Cardiac septum (tissue), 1 donor: ENCODE measurements at places on chromosomes 3 and 15.

DNA sequence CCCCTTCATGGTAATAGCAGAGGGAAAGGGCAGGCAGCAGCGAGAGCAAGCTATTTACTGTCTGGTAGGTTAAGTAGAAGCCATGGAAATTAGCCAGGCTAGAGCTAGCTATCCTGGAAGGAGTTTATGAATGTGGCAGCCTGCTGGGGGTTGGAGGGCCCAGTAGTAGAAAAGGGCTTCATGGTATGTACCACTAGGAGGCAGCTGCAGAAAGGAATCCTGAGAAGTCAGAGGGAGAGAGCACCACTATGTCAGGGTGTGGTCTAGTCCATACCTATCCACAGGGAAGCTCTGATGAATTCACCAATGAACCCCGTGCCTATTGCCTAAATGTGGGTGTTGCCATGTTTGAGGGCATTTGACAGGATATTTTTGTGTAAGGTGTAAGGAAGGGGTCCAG lies 55.0 kb downstream of the PLAAT1 start:
- no peak for DNase-seq

DNA sequence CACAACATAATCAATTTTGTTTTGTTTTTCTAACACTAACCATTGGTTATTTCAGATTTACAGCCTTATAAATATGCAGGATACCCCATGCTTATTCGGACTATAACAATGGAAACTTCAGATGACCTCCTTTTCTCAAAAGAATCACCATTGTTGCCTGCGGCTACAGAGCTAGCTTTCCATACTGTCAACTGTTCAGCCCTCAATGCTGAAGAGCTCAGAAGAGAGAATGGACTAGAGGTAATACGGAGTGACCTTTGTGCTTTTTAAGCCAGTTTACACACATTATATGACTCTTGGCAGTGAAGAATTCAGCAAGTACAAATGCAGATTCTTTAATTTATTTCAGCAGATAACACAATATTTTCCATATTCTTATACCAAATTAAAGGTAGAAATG lies 81.8 kb downstream of the DNAJC13 start:
- no peak for DNase-seq

DNA sequence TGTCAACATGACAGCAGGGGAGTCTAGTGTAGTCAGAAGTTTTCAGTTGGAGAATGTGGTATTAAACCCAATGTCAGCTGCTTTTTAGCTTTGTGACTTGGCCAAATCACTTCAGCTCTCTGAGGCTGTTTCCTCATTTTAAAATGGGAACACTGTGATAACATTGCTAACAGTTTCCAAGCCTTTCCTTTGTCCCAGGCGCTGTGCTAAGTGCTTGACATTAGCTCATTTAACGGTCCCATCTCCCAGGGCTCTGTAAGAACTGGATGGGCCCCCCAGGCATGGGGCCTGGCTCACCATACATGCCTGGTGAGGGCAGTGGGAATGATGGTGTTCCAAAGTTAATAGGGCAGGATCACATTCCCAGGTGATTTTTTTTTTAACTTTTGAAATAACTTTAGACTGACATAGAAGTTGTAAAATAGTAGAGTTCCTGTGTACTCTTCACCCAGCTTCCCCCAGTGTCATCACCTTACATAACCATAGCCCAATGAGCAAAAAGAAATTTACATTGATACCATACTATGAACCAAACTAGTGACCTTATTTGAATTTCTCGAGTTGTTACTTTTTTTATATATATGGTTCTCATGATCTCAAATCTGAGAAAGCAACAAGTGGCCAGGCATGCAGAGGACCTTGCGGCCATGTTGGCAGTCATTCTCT lies 7.7 kb downstream of the RASL12 start:
- peak; percentile 31 for DNase-seq

DNA sequence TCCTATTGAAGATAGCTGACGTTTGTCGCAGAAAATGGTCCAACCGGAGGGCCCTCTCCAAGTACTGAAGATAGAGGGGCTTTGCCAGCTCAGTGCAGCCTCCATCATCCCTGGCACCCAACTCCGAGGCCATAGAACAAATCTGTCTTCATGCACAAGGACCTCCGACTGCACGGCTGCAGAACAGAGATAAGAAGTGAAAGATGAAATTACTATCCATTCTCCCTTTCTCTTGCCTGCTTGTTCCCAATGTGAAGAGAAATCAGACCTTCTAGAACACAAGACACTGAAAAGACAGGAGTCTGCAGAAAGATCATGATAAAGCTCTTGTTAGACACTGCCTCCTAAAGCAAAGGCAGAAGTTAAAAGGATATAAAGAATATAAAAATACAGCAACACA lies 19.9 kb downstream of the INO80 start:
- no peak for DNase-seq

DNA sequence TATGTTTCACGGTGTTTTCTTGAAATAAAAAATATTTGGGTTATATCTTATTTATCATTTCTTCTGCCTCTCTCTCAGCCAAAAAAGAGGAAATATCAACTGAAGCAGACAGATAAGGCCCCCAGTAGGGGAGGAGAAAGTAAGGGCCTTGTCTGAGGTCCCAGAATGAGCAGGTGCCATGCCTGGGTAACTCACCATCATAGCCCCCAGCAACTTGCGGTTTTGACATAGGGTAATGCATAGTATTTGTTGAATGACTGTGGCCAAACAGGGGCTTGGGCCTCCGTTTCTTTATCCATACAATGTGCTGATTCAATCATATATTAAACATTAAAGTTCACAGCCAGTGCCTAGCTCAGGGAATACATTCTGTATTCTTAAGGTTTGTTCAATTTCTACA lies 119.6 kb downstream of the ABI3BP start:
- no peak for DNase-seq

- DNase-seq = no peak
Observed at GRCh38 chr3:152051501-152052404, 178.3 kb downstream of the SUCNR1 start.

- DNase-seq = no peak
Observed at GRCh38 chr3:124685481-124685880, 44.8 kb upstream of the UMPS start.

DNA sequence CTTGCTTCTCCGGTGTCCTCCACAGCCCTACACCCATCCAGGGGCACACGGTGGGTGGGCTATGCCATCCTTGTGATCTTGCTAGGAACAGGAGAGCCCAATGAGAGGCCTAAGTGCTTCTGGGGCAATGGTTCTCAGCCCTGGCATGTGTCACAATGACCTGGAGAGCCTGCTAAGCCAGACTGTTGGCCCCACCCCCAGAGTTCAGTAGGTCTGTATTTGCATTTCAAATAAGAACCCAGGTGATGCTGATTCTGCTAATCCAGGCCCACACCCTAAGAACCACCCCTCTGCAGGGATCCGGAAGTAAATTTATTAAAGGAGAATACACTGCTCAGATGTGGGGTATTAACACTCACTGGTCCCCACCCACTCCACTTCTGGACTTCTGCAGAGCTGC lies 57.9 kb downstream of the RORA start:
- no peak for DNase-seq

DNA sequence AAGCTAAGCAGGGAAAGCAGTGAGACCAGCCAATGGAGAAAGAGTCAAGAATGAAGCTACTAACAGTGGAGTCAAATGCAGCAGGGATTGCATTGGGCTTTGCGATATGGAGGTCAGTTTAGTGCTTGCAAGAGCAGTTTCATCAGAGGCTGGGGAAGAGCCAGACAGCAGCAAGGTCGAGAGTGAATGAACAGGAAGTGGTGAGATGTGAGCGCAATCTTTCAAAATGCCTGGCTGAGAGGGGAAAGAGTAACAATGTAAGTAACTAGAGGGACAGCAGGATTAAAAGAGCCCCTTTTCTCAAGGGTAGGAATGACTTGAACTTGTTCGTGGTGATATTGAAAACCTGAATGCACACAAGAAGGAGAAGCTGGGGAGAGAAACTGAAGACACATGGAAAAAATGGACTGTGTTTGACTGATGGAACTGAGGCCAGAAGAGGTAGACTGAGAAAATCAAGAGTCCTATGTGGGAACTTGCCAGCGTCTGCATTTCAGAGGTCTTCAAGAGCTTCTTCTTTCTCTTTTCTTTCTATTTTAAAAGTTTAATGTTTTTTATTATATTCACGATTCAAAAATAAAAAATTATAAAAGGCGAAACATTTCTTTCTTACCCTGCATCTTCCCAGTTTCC lies 30.6 kb upstream of the GPR160 start:
- DNase-seq = peak; percentile 78

DNA sequence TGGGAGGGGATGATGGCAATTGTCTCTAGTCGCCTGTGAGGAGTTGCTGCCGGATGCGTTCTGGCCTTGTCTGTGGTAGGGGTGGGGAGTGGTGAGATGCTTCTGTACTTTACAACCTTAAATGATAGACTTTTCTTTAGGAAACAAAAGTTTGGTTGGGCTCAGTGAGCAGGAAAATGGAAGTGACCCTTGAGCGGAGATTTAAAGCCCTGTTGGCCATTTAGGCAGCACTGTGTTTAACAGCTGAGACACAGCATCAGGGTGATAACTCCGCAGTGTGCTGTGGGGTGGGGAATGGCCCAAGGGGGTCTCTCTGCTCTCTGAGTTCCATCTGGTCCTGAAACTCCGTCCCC lies 36.6 kb downstream of the SPSB4 start:
- no peak for DNase-seq

- DNase-seq = no peak
Observed at GRCh38 chr3:45413172-45413765, 24.9 kb downstream of the LARS2 start.

- DNase-seq = no peak
Observed at GRCh38 chr15:88747631-88748030, 55.6 kb upstream of the ACAN start.

DNA sequence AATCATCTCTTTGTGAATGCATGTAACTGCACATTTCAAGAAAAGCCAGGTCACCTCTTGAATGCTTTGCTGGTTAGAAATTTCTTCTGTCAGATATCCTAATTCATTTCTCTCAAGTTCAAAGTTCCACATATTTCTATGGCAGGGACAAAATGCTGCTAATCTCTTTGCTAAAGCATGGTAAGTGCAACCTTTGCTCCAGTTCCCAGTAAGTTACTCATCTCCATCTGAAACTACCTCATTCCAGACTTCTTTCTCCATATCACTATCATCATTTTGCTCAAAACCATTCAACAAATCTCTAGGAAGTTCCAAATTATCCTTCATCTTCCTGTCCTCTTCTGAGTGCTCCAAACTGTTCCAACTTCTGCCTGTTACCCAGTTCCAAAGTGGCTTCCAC lies 230.6 kb downstream of the ZMAT3 start:
- DNase-seq = no peak

DNA sequence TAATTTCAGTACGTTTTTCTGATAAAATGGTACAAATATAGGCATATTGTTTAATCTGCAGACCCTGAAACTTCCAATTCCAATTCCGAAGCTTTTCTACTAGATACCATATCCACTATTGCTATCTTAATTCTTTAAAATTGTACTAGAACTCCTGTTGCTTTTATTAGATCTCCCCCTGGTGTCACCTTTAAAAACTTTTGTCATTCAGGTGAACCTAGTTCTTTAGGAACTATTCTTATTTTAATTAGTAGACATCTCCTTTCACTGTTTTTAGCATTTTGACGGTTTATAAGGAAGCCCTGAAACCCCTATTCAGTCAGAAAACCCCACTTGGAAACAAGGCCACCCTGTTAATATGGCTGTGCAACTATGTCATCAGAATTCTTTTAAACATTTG lies 22.3 kb downstream of the C2CD4B start:
- DNase-seq = no peak

- peak; percentile 54 for DNase-seq
Observed at GRCh38 chr3:138939561-138940241, 7.2 kb downstream of the FOXL2 start.

DNA sequence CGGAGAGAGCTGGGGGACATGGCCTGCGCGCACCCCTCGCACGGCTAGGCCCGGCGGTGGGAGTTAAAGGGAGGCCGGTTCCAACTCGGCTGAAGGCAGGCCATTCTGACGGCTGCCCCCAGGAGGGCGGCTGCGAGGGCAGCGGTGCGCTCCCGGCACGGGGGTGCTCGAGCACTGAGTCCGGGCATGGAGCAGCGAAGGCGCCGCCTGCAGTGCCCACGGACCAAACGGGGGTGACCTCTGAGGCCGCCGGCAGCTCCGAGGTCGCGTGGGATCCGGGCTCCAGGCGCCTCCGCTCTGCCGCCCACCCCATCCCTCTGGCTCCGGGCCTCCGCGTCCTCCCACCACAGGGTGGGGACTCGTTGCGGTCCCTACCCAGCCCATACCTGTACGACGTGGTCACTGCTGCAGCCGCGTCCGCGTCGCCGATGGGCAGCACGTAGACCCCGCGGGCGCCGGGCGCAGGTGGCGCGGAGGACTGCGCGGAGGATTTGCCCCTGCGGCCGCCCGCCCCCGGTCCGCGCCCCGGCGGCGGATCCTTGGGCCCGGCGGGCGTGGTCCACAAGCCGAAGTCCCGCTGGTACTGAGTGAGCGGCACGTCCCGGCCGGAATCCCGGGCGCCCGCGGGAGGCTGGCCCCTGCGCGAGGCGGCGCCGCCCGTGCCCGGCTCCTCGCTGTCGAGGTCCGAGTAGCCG lies 469 bp downstream of the MAP6D1 start:
- peak; percentile 73 for DNase-seq

GRCh38 chr3:140599496-140599895 lies 78.4 kb upstream of the TRIM42 start:
- no peak for DNase-seq

DNA sequence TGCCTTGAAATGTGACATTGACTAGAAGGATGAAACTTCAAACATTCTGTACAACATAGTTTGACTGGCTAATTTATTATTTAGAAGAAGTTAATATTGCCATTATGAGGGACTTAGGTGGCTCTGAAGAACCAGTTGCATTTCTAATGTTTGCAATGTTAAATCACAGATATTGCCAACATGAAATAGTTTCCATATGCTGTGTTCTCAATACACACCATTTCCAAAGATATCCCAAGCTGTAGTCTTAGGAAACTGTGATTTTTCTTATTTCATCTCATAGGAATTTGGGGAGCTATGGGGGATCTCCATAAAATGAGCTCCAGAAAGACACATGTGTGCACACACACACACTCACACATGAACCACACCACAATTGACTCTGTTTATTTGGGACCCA lies 36.3 kb downstream of the ALG1L2 start:
- DNase-seq = no peak

- DNase-seq = no peak
Observed at GRCh38 chr3:68378631-68379030, 553.7 kb downstream of the TAFA4 start.

GRCh38 chr15:37824717-37825382 lies 109.6 kb upstream of the TMCO5A start:
- DNase-seq = no peak

GRCh38 chr15:67900621-67901147 lies 60.8 kb upstream of the RNU6-1 start:
- no peak for DNase-seq

GRCh38 chr3:13459605-13460340 lies 20.3 kb upstream of the HDAC11 start:
- DNase-seq = no peak

GRCh38 chr3:147472846-147473245 lies 63.7 kb downstream of the ZIC1 start:
- no peak for DNase-seq

DNA sequence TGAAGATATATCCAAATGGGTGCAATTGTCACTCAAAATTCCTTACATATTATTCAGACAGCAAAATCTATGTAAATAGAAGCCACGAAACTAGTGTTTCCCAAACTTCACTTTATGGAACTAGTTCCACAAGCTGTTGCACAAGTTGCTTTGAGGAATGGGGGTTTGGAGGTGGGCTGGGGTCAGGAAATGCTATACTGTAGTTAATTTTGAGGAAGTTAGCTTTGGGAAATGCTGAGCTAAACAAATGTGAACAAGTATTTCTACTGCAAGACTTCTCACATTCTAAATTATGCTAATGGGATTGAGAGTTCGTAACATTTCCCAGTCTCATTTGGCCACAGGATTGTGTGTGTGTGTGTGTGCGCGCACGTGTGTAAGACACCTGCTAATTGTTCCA lies 28.7 kb upstream of the SAMMSON start:
- no peak for DNase-seq

- no peak for DNase-seq
Observed at GRCh38 chr3:6803619-6804018, 57.3 kb upstream of the GRM7 start.
